CD4-positive, alpha-beta T cell treated with Interleukin-17A for 4 hours (primary cell): ENCODE measurements at places on chromosomes 5 and 9.

DNA sequence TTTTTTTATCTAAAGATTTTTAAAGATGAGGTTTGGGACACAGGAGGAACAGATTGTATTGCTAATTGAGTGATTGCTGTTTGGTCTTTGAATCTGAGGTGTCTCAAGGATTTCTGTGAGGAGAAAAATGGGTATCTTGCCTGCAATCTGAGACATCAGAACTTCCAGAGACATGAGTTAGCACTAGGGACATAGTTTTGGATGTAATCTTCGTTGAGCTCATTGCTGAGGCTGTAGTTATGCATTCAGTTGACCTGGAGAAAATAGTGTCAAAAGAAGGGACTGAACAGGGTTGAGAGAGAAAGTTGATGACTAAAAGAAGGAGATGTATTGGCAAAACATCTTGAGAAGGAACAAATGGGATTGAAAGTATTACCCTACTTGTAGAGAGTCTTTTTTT lies 24.6 kb downstream of the C9orf85 start:
- no peak for DNase-seq

- DNase-seq: no peak
These were observed 4.9 kb downstream of the ABCA2 start for GRCh38 chr9:137023157-137023556.

DNA sequence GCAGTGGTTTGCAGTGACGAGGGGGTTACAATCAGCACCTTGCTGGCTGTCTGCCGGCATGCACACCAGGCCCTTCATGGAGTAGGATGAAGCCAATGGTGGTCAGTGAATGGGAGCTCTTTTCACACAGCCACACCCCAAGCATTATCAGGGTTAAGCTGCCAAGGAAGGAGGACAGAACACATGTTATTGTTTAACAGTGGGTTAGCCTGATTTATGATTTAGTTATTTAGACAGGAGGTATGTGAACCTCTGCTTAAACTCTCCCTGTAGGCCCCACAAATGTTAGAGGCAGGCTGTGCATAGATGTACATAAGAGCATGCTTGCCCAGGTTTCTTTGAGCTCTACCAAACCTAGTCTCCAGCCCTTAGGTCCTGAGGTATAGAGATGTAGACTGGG lies 262.9 kb downstream of the SPOCK1 start:
- no peak for DNase-seq

DNA sequence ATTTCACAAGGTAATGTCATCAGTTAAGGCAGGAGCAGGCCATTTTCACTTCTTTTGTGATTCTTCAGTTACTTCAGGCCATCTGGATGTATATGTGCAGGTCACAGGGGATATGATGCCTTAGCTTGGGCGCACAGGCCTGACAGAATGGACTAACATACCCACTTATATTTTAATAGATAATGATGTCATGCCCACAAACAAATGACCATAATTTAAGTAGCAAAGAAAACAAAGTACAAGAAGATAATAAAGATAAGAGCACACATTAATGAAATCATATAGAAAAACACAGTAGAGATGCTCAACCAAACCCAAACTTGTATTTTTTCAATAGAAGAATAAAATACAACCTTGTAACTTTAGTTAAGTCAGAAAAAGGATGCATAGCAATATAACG lies 19.7 kb upstream of the TBC1D2 start:
- DNase-seq: no peak

GRCh38 chr9:75033791-75034473 lies 5.8 kb upstream of the CARNMT1 start:
- no peak for DNase-seq

- no peak for DNase-seq
These were observed 320.9 kb downstream of the NTRK2 start for GRCh38 chr9:84990416-84990815.

GRCh38 chr9:131744720-131745201 lies 4.9 kb upstream of the RAPGEF1 start:
- no peak for DNase-seq

- DNase-seq: no peak
These were observed 71.0 kb downstream of the LRRC70 start for GRCh38 chr5:62649476-62650113.

- DNase-seq: peak; percentile 80
These were observed 1.4 kb upstream of the ADAMTSL2 start for GRCh38 chr9:133532937-133533668.

DNA sequence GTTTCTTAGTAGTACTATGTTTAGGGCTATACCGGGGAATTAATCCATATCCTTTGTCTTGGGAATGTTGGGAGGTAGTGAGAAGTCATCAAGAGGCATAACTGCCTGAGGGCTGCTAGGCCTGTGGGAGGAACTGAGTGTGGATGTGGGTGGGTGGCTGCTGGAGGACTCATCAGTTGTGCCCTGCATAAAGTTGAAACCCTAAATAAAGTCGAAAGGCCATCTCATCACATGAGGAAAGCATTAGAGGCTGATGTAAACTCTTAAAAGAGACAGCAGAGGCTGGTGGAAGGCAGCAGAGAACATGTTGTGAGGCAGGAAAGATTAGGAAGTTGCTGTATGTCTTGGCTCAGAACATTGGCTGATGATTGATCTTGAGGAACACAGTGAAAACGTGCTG lies 143.8 kb downstream of the MAST4 start:
- no peak for DNase-seq

GRCh38 chr5:149328177-149328576 lies 17.1 kb upstream of the GRPEL2 start:
- DNase-seq: no peak

DNA sequence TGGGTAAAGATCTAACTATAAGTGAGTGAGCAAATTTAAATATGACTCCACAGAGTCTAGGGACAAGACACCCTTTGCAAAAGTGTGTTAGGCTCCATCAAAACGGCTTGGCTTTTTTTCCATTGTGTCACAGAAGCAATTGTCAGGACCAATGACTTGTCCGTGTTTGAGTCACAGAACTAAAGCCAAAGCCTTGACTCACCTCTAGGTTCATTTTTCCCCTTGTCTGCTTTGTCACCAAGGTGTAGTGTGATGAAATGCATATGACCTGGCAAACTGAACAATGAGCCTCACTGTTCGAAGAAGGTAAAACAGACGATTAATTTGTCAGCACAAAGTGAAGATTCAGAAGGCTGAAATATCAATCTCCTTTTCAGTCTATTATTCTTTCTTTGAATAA lies 331.0 kb downstream of the GLIS3 start:
- DNase-seq: no peak

- DNase-seq: no peak
These were observed 161.4 kb upstream of the GAS1 start for GRCh38 chr9:87108661-87109060.

- DNase-seq: no peak
These were observed 117.5 kb downstream of the ZNF608 start for GRCh38 chr5:124628721-124629596.

DNA sequence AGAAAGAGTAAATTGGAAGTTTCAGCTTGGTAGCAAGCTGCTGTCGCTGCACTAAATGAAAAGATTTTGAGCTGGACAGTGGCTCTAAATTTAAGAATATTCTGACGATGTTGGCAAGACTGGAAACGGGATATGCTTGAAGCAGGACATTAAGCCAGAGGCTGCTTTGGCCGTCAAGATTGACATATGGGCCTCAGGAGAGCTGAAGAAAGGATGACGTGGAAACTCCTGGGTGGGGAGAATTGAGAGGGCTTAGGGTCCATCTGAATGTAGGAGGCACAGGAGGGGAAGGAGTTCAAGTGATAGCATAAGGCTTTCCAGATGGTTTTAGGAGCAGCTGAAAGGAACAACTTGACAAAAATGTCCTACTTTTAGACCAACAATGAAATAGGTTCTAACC lies 108.9 kb downstream of the PAPPA start:
- DNase-seq: no peak

DNA sequence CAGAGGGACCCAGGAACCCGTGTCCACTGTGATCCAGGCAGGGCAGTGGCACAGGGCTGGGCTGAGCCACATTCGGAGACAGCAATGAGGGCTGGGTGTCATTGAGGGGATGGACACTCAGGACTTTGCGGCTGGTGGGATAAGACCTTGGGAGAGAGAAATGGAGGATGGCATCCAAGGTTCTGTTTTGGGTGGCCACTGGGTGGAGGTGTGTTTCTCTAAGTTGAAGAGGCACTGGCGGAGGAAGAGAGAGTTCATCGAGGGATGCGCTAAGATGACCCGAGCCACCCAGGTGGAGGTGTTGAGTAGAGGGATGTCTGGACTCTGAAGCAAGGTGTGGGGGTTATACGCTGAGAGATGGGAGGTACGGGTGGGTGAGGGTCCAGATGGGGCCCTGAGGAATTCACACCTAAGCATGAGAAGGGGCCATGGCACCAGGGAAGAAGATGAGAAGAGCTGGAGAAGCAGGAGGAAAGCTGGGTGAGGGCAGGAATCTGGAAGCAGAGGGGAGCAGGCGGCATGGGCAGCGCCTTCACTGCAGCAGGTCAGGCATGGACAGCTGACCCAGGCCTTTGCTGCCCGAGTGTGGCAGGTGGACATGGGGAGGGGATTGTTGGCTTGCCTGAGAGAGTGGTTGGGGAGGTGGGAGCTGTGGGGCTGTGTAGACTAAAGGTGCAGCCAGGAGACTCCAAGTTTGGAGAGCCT lies 2.5 kb upstream of the SLC25A48 start:
- DNase-seq: no peak

DNA sequence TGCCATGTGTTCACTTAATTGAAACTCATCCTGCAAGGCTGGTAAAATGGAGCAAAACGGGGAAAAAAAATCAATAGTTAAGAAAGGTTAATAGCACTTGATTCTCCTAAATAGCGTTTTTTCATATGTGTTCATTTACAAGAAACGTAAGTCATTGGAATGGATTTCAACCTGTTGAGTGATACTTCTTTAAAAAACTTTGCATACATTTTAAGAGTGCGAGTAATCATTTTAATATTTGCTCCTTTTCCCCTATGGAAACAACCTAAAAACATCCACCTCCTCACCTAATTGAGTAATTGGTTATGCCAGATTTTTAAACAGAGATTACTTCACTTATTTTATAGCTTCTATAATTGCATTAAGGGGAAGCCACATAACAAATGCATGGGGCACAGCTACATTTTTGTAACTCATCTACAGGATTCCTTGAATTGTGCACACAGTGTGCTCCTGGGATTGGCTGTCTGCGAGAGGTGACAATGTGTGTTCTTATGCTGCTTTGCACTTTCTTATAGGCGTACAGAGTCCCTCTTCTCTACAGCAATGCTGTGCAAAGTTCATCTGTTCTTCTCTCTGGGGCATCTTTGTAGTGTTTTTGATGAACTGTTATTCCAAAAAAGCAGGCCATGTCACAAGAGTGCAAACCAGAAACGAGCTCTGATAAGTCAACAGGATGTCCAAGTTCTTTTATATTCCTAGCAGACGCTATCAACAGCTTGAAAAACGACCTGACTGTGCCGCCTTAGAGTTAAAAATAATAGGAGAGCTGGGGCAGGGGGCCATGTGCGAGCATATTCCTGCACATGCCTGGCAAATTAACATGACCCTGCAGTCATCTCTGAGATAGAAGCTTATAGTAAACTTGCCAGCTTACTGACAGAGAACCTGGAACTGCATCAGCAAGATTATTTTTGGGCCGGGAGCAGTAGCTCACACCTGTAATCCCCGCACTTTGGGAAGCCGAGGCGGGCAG lies 117.9 kb downstream of the GOLPH3 start:
- no peak for DNase-seq

GRCh38 chr5:21254161-21254560 lies 1266.2 kb upstream of the CDH18 start:
- DNase-seq: no peak

DNA sequence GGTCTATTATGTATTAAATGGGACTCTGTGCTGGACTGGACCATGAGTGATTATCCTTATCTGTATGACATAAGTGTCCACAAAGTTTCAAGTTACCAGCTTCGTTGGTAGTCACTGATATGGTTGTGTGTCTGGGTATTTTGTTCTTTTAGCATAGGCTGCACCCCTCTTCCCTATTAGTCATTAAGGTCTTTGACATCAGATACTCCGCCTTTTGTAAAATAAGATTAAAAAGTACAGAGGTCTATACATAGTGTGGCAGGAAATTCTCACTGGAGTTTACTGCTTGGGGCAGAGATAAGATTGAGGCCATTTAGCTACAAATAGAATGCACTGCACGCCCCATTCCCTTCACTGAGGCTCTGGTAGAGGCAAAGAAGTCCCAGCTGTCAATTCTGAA lies 99.4 kb downstream of the TMEM215 start:
- DNase-seq: no peak

DNA sequence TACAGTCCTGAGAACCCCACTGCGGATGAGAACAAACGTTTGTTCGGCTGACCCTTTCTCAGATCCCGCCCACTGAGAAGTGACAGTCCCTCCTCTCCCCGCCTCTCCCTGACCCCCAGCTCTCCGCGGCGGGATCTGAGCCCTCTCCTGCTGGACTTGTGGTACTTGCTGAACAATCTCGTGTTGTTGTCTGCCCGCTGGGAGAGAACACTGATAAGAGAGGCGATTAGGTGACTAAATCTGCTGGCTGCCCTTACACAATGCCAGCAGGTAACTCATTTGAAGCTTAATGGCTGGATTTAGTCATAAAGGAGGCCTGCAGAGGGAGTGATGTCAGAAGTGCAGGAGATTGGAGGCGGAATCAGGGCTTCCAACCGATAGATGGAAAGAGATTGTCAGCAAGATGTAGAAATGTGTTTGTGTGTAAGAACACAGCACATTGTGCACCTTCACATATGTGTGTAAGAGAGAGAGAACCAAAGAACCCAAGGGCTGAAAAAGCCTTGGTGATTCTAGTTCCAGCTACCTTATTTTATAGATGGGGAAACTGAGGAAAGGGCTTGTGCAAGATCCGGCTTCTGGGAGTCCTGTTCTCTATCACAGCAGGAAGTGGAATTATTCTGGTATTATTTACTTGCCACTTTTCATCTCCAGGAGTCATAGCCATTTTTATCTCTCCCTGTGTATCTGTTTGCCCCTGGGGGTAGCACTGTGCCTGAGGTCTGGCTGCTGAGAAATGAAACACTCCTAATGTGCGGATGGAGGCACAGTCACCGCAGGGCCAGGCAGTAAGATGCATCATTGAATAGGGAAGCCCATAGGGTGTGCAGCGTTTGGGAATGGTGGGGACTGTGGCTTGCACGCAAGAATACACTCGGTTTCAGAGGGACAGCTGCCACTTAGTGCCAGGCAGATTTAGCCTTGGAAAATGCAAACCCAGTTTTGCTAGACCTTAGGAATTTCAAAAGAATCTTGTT lies 203.7 kb upstream of the MSX2 start:
- no peak for DNase-seq

DNA sequence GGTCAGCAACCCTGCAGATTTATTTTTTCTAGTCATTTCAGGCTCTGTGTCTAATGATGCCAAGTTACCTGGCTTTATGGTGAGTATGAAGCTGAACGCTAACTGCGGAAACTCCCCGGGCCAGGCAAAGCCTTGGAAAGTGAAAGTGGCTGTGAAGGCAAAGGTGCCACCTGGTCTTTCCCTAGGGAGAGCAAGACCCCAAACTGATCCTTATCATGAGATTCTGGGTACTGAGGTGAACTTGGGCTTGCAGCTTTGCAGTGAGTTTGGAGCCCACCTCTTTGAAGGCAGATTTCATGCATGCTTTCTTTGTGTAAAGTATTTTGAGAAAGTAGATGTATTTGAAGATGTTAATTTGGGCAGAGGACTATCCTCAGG lies 63.3 kb downstream of the CARTPT start:
- DNase-seq: no peak
